Activated CD4-positive, alpha-beta memory T cell treated with anti-CD3 and anti-CD28 coated beads for 36 hours (primary cell): ENCODE measurements at places on chromosomes 3 and 15. TPM values are rescaled to one million over a fixed set of nuclear protein-coding genes. Genes with fewer than 3 reads are reported as not detected.

DNA sequence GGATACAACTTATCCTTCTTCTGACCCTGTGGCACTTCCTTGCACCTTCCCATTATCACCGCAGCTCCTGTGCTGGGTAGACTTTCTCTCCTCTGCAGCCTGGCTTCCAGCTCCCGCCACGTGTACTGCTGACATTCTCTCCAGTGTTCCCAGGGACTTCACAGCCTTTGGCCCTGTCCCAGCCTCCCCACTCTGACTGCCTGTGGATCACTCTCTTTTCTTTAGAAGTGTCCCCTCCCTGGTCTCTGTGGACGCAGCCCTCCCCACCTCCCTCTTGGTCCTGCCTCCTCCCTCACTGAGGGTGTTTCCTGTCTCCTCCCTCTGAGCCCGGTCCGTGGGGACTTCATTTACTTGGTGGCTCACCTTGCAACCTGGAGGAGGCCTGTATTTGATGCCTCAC is 17.4 kb downstream of the PDIA5 start:
- H3K4me1 ChIP-seq: peaks cover 11% of the 10 kb centered on the region
- H3K27ac ChIP-seq: no peak overlapping the region
- H3K27me3 ChIP-seq: no peaks in the 10 kb centered on the region
- H3K4me3 ChIP-seq: no peak overlapping the region

- no peaks in the 10 kb centered on the region for H3K36me3 ChIP-seq
- DNase-seq: no peak
- no peaks in the 10 kb centered on the region for H3K27me3 ChIP-seq
- H3K4me1 ChIP-seq: no peaks in the 10 kb centered on the region
These were observed 322.3 kb downstream of the CNTN4 start for GRCh38 chr3:2420919-2421318.

DNA sequence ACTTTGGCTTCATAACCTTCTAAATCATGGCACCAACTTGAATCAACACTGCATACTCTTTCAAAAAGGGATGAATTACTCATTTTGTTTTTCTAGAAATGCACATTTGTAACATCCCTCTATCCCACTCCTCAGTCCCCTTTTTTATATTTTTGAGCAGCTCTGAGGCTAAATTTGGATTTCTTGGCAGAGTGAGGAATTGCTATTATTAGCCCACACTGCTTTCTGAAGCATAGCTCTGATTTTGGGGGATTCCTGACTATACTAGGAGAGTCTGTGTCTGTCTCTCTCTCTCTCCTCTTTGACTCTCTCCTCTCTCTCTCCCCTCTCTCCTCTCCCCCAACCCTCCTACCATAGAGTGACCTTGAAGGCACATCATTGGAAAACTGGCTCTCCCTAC is 76.6 kb downstream of the RBPMS2 start:
- no peaks in the 10 kb centered on the region for H3K27me3 ChIP-seq
- DNase-seq: no peak
- peak overlapping the region; percentile 72 for H3K27ac ChIP-seq
- H3K4me3 ChIP-seq: no peak overlapping the region
- H3K36me3 ChIP-seq: peaks cover 7% of the 10 kb centered on the region
- H3K4me1 ChIP-seq: peaks cover 63% of the 10 kb centered on the region

- no peak for DNase-seq
- H3K4me3 ChIP-seq: no peak overlapping the region
- peaks cover 2% of the 10 kb centered on the region for H3K27me3 ChIP-seq
- H3K27ac ChIP-seq: no peak overlapping the region
- peaks cover 5% of the 10 kb centered on the region for H3K4me1 ChIP-seq
These were observed 134.8 kb downstream of the CHDH start for GRCh38 chr3:53711387-53711786.

DNA sequence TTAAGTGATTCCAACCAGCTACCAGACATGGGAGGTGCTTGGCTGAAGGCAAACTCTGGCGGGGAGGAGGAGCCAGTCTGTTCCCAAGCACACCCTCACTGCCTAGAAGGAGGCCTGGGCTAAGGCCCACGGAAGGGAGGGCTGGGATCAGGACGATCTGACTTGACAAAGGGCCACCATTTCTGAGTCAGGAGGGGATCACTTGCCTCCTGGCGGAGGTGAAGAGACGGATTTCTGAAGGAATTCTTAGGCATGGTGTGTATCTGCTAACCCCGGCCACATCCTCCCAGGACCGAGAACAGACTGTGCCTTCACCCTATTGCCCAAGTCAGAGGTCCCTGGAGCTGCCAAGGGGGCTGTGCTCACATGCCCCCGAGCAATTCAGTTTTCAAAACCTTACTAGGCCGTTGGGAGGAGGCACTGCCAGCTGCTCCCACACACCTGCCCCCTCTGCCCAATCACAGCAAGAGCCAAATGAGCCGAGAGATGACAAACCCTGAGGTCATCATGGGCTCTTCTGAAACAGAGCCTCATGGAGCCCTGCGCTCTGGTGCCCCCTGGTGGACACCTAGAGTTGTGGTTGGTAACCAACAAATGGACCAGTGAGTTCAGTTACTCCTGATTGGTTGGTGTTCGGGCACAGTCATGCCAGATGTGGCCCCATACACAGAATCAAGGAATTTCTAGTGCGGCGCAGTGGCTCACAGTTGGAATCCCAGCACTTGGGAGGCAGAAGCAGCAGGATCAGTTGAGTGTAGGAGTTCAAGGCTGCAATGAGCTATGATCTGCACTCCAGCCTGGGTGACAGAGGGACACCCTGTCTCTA is 6.5 kb upstream of the TNK2 start:
- no peaks in the 10 kb centered on the region for H3K36me3 ChIP-seq
- H3K27ac ChIP-seq: peak overlapping the region; percentile 64
- peak; percentile 98 for DNase-seq

- H3K36me3 ChIP-seq: no peaks in the 10 kb centered on the region
- peak overlapping the region; percentile 50 for H3K4me3 ChIP-seq
- H3K27ac ChIP-seq: no peak overlapping the region
These were observed 528 bp downstream of the RBPMS2 start for GRCh38 chr15:64774629-64775493.

GRCh38 chr3:148992027-148992634 is 791 bp downstream of the GYG1 start:
- peak overlapping the region; percentile 68 for H3K4me3 ChIP-seq
- H3K27ac ChIP-seq: peak overlapping the region; percentile 58
- no peaks in the 10 kb centered on the region for H3K27me3 ChIP-seq
- H3K36me3 ChIP-seq: peaks cover 19% of the 10 kb centered on the region
- peaks cover 30% of the 10 kb centered on the region for H3K4me1 ChIP-seq
- DNase-seq: peak; percentile 44

- H3K27me3 ChIP-seq: no peaks in the 10 kb centered on the region
- no peak for DNase-seq
- H3K4me1 ChIP-seq: no peaks in the 10 kb centered on the region
- H3K4me3 ChIP-seq: no peak overlapping the region
These were observed 400.3 kb downstream of the LRTM1 start for GRCh38 chr3:54527521-54527920.

GRCh38 chr3:78221796-78222195 is 1181.9 kb downstream of the ROBO2 start:
- no peaks in the 10 kb centered on the region for H3K4me1 ChIP-seq
- no peak overlapping the region for H3K4me3 ChIP-seq
- no peaks in the 10 kb centered on the region for H3K27me3 ChIP-seq
- no peaks in the 10 kb centered on the region for H3K36me3 ChIP-seq

DNA sequence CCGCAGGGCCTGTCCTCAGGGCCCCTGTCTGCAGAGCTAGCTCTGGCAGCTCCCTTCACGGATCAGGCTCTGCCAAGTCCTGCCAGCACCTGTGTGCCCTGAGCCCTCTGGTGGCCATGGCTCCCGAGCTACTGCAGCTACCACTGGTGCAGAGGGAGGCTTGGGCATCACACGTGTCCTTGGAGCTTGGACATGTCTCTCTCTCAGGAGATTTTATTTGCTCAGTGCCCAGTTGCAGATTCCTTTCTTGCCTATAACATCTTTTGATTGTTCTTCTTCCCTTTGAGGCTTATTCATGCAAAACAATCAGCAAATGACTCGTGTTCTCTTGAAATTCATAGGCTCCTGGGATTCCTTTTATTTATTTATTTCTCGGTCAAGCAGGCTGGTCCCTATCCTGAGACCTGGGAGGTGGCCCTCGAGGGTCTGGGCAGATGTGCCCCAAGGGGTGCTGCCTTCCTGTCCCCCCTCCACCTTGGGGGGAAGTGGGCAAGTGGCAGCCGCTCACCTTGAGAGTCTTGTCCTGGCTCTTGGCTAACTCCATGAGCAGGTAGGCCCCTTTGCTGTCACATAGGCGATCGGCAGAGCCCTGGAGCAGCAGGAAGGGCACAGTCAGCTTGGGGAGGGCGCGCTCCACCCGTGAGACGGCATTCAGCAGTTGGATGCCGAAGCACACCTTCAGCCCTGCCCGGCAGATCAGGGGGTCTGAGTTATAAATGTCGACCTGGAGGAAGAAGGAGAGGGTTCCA is 21.9 kb downstream of the ABTB1 start:
- no peaks in the 10 kb centered on the region for H3K4me1 ChIP-seq
- H3K27me3 ChIP-seq: no peaks in the 10 kb centered on the region
- H3K27ac ChIP-seq: no peak overlapping the region
- DNase-seq: peak; percentile 62
- H3K36me3 ChIP-seq: no peaks in the 10 kb centered on the region
- no peak overlapping the region for H3K4me3 ChIP-seq

GRCh38 chr3:149145356-149145755 is 15.9 kb downstream of the HPS3 start:
- no peaks in the 10 kb centered on the region for H3K27me3 ChIP-seq
- H3K4me1 ChIP-seq: peaks cover 9% of the 10 kb centered on the region
- H3K27ac ChIP-seq: no peak overlapping the region

DNA sequence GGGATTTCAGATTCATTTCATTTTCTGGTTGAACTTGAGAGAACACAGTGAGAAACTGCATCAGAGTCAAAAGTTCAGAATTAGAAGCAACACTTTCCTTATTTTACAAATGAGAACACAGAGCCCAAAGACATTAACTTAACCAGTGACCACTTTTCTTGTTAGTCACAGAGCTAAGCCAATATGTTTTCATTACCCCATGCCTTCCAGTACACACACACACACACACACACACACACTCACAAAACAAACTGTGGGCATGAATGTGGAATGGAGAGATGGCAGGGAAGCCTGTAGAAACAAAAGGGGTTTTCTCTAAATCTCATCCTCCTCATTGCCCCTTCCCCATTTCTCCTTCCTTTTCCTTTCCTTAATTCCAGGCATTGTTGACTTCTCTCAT is 267.4 kb upstream of the GADL1 start:
- peaks cover 6% of the 10 kb centered on the region for H3K4me1 ChIP-seq
- no peak overlapping the region for H3K27ac ChIP-seq
- no peaks in the 10 kb centered on the region for H3K36me3 ChIP-seq
- H3K4me3 ChIP-seq: no peak overlapping the region

- peak; percentile 35 for DNase-seq
- H3K4me3 ChIP-seq: no peak overlapping the region
- H3K4me1 ChIP-seq: peaks cover 34% of the 10 kb centered on the region
- no peaks in the 10 kb centered on the region for H3K27me3 ChIP-seq
These were observed 36.6 kb downstream of the CD86 start for GRCh38 chr3:122091602-122092295.

GRCh38 chr3:94967196-94967595 is 904.3 kb downstream of the NSUN3 start:
- no peaks in the 10 kb centered on the region for H3K27me3 ChIP-seq
- no peak overlapping the region for H3K4me3 ChIP-seq
- no peaks in the 10 kb centered on the region for H3K36me3 ChIP-seq
- no peaks in the 10 kb centered on the region for H3K4me1 ChIP-seq
- no peak for DNase-seq
- no peak overlapping the region for H3K27ac ChIP-seq

GRCh38 chr3:180466401-180467011 is 135.5 kb upstream of the TTC14 start:
- no peak overlapping the region for H3K27ac ChIP-seq
- no peaks in the 10 kb centered on the region for H3K36me3 ChIP-seq
- no peaks in the 10 kb centered on the region for H3K4me1 ChIP-seq
- no peaks in the 10 kb centered on the region for H3K27me3 ChIP-seq
- H3K4me3 ChIP-seq: no peak overlapping the region

GRCh38 chr15:35885870-35886269 is 339.9 kb upstream of the DPH6 start:
- H3K27me3 ChIP-seq: no peaks in the 10 kb centered on the region
- no peak for DNase-seq
- H3K4me1 ChIP-seq: no peaks in the 10 kb centered on the region
- H3K36me3 ChIP-seq: no peaks in the 10 kb centered on the region

DNA sequence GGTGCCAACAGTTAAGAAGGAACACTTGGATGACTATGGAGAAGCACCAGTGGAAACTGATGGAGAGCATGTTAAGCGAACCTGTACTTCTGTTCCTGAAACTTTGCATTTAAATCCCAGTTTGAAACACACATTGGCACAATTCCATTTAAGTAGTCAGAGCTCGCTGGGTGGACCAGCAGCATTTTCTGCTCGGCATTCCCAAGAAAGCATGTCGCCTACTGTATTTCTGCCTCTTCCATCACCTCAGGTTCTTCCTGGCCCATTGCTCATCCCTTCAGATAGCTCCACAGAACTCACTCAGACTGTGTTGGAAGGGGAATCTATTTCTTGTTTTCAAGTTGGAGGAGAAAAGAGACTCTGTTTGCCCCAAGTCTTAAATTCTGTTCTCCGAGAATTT is 3.0 kb downstream of the SKIL start:
- peaks cover 53% of the 10 kb centered on the region for H3K4me1 ChIP-seq
- H3K27me3 ChIP-seq: no peaks in the 10 kb centered on the region
- no peak overlapping the region for H3K27ac ChIP-seq
- peaks cover 38% of the 10 kb centered on the region for H3K36me3 ChIP-seq
- DNase-seq: no peak

Gene FETUB
- not detected for total RNA-seq

Gene ZMYND10
- 1.00 TPM for total RNA-seq

Gene EBLN2
- total RNA-seq: 6.0 TPM

Gene CCDC191
- 3.5 TPM for total RNA-seq

Gene TNFAIP8L3
- total RNA-seq: 0.19 TPM

Gene GNAT1
- total RNA-seq: not detected

Gene ZNF639
- 23.5 TPM for total RNA-seq

Gene SLC28A2
- total RNA-seq: not detected

Gene C3orf20
- total RNA-seq: 0.12 TPM

Gene GPR149
- total RNA-seq: not detected

Gene UTS2B
- total RNA-seq: not detected

Gene ACKR2
- total RNA-seq: 0.44 TPM

Gene CCR3
- total RNA-seq: not detected
